Stimulated activated CD4-positive, alpha-beta T cell treated with anti-CD3 and anti-CD28 coated beads, Interleukin-15, amount 100 ng/mL, for 1 hour (primary cell): ENCODE measurements at places on chromosomes 2 and 18.

- no peak for DNase-seq
Measured at GRCh38 chr2:215556979-215557378, 121.1 kb upstream of the FN1 start.

- DNase-seq: no peak
Measured at GRCh38 chr2:99836690-99837605, 305.4 kb downstream of the AFF3 start.

DNA sequence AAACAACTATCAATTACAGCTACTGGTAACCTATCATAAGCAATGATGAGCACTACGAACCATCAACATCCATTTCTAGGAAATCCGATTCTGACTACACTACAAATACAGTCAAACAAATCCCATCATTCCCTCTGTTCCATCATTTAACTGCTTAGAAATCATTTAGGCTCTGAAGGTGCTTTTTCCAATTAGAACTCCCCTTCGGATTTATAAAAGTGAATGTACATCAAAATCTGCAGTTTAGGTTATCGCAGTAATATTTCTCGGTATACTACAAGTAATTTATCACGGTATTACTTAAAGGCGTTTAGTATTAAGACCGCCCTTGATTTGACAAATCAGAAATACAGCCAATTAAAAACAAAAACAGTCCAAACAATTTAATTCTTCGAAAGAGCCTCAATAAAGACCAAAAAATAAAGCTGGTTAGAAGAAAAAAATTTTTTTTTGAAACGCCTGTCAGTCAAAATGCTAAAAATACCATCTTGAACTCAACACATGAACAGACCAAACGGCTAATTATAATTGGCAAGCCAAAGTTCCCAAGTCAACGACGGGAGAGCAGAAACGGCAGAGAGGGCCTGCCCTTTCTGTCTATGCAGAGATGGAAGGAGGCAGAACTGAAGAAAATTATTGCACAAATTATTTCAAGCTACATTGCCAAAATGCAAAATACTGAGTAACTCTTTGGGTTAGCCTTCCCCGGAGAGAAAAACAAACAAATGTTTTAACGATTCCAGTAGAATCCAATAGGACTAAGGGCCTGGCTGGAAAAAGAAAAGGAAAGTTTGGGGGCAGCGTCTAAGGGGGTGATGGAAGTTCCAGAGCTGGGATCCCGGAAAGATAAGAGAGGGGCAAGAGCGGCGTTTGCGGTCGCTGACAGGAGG is 1.2 kb downstream of the VPS54 start:
- DNase-seq: no peak

GRCh38 chr2:152532241-152532640 is 185.0 kb downstream of the PRPF40A start:
- DNase-seq: no peak

GRCh38 chr2:29335396-29335795 is 220.2 kb downstream of the CLIP4 start:
- DNase-seq: no peak

- DNase-seq: no peak
Measured at GRCh38 chr2:239258248-239258647, 142.6 kb downstream of the HDAC4 start.

GRCh38 chr2:190180313-190181122 is 118.0 kb upstream of the MSTN start:
- no peak for DNase-seq

GRCh38 chr2:41521211-41521610 is 526.6 kb upstream of the PKDCC start:
- no peak for DNase-seq

GRCh38 chr18:28974504-28974903 is 797.6 kb upstream of the CDH2 start:
- no peak for DNase-seq

DNA sequence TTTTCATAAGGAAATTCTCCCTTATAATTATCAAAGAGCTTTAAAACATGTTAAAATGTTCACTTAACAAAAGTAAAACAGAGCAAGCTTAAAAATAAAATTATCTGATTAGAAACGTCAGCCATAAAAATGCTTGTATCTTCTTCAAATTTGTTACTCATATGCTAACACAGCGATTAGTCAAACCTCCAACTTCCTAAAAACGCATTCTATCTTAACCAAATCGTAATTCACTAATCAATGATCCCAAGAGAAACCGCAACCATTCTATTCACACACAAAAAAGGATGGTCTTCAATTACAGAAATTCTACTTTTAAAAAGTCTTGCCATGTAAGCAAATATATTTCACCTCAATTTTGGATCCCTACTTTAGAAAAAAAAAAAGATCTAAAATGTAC is 1.9 kb downstream of the STK17B start:
- no peak for DNase-seq

DNA sequence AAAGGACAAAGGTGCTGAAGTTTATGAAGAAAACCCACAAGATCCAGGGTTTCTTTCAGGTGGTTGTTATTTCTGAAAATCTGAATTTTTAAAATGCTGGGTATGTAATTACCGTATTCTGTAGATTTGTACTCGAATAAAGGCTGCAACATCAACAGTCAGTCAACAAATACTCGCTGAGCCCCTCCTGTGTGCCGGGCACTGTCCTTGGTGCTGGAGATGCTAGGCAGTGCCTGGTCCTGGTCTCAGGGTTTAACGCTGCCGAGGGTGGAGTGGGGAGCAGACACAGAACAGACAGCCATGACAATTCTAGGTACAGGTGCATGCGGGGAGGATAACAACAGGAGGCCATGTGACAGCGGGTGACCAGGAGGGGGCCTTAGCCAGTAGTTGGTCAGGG is 27.2 kb upstream of the PDIA6 start:
- DNase-seq: no peak

GRCh38 chr2:121202541-121203310 is 82.3 kb downstream of the TFCP2L1 start:
- DNase-seq: no peak

DNA sequence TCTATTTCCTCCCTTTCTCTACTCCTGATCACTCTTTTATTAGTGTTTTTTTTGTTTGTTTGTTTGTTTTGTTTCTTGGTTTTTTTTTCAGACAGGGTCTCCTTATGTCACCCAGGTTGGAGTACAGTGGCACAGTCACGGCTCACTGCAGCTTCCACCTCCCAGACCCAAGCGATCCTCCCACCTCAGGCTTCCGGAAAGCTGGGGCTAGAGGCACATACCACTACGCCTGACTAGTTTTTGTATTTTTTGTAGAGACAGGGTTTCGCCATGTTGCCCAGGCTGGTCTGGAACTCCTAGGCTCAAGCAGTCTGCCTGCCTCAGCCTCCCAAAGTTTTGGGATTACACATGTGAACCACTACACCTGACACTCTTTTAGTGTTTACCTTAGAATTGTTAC is 122.3 kb downstream of the ATL2 start:
- DNase-seq: no peak

DNA sequence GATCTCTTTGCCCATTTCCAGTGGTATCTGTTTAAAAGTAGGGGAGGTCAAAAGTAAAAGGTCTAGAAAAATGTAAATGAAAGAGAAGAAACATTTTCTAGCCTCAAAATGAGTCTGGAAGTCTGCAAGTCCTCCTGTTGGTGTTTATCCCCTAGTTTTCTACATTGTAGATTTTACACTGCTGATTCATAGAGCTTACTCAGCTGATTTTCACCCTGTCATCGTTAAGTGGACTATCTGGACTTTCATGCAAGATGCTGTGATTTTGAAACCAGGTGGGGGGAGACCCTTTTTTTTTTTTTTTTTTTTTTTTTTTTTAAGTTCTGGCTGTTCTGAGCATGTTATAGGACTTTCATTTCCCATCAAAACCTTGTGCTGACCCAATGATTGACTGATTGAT is 10.3 kb downstream of the HOXD3 start:
- DNase-seq: no peak

DNA sequence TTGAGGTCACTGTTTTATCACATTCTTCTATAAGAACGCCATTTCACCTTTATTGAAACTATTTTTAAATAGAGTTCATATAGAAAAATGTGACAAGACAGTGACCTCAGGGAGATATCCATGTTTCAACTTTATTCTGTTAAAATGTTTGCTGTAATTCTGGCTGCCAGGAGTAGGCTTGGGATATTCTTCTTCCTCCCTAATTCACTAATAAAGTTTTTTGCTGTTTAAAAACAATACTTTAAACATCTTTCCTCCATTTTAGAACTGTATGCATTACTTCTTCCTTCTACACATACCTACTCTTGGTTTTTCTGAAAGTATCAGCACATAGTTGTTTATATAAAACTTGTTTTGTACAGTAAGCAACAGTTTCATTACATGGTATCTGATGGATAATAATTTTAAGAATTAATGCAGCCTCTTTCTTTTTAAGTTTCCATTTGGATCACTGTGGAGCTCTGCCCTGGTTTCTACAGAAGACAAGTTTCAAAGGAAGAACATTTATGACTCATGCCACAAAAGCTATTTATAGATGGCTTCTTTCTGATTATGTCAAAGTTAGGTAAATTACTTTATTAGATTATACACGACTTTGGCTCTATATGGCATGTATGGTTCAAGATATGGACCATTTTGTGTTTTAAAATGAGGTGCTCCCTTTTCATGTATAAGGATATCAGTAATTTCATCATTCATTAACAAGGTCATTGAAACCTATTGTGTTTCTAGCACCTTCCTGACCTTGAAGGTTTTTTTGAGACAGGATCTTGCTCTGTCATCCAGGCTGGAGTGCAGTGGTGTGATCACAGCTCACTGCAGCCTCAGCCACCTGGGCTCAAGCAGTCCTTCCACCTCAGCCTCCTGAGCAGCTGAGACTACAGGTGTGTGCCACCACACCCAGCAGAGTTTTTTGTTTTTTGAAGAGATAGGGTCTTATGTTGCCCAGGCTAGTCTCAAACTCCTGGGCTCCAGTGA is 7.2 kb downstream of the CPSF3 start:
- DNase-seq: no peak

DNA sequence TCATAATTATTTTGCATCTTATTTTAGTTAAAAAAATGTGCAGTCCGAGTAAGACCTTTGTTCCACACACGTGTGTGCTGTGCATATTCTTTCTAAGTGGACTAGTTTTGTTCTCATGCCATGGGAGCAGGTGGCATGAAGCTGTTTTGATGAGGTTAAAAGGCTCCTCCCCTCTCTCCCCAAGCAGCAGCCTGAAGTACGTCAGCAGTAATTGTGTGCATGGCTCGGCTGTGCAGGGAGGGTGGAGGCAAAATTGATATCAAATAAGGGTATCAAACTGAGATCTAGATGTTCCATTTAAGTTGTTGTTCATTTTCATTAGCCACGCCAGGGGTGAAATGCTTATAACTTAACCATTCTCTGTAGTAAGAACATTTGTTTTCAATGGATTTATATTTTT is at the start of gene NYAP2:
TSS of gene NYAP2 (plus strand) at position 207 of the 400 bp plus-strand sequence. CDS start 9,171 bp downstream, outside the sequence.
- DNase-seq: no peak

DNA sequence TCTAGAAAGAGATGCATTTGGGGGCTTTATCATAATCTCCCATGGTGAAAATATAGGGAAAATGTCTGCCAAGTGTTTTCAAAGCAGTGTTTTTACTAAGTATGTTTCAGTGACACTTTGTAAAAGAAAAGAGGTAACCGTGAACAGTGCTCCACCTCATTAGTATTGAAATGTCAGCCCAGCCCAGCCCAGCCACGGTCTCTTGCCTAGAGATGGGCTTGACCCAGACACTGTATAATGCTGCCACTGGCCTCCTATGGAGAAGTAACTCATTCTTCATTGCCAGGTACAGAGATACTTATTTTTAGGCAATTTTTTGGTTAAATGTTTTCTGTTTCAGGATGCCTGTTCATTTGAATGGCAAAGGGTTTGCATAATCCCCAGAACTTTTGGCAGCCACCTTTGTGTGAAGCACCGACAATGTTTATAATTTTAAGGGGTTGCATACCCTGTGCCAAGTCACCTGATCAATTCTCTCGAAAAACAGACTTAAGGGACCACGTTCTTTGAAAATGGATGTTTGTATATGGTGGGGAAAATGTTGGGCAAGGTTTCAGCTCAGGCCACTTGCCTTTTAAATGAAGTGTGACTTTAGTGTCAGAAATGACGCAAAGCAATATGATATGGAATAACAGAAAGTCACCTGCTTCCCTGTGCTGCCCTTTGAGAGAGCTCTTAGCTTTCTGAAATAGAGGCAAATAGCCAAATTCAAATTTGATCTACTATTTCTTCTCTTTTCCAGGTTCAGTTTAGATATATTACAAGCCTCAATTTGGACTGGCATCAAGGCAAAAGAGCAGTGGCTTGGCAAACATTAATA is 314.5 kb upstream of the RGPD4 start:
- no peak for DNase-seq

DNA sequence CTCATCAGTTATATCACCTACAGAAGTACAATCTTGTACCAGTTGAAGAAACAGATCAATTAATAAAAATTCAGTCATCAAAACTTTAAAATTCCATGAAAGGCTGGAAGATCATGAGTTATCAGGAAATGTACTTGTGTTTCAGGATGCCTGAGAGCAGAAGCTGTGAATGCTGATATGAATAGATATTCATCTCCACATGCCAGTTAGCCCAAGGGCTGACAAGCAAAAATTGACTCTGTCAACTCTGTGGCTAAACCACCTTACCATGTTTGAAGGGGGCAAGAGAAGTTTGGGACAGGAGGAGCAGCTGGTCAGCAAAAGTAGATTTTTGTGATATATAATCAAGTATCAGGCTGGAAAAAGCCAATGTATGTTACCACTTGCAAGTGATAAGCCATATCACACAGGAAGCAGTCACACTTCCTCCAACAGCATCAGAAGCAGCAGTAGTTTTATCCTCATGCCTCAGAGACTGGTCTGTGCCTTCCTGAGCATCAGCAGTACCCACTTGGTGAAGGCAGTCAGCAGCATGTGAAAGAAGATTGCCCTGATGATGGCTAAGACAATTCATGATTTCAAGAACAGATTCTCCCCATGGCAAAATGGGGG is 328.2 kb upstream of the CNTNAP5 start:
- no peak for DNase-seq

DNA sequence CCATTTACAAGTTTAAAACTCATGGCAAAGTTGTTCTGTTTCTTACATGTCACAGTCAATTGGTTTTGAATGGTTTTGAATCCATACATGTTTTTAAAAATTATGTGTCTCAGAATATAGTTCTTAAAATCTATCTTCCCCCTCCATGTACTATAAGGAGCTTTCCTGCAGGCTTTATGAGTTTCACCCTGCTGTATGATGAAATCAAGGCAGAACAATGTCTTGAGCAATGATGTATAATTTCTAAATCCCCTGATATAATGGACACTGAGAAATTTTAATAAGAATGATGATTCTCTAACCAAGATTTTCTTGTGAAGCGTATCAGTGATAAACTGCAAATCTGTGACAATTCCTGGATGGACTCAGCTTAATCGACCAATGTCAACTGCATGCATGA is 10.6 kb upstream of the ZNF516 start:
- DNase-seq: no peak

DNA sequence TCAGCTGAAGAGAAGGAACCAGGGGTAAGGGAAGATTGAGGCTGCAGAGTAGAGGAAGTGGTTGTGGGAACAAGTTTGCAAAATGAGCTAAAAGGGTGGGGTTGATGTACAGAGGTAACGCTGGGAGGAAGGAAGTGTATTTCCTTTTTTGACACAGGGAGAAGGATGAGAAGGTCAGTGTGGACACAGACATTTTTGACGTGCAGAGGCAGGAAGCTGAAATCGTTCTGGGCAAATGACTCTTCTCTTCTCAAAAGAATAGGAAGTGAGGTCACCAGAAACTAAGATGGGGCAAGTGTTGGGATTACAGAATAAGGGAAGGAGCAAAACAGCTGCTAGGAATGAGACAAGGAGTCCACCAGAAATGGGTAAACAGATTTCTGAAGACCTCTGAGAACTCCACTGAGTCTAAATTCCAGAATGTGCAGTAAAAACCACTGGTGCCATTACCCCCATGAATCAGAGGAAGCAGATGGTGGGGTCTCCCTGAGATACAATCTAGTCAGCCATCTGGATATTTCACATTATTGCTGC is 20.0 kb upstream of the RNF149 start:
- DNase-seq: no peak
